Globus pallidus (tissue), 1 donor: ENCODE measurements at places on chromosomes 5 and 9.

GRCh38 chr9:92619601-92620300 is 50.2 kb downstream of the IPPK start:
- DNase-seq = no peak

DNA sequence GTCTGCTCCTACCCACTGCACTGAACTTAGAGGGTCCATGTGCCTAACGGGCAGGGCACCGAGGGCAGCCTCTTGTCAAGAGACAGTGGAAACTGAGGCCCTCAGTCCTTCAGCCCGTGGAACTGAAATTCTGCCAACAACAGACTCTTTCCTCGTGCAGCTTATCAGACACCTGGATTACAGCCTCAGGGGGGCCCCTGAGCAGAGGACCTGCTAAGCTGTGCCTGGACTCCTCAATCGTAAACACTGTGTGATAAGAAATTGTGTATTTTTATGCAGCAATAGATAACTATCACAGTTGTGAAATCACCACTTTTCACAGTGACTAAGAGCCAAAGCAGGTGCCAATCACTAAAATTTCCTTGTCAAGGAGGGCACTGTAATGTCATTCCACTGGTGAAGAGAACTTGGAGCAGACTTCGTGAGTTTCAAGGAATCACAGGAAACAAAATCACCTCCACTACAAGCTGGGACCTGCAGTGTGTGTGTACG is 33.4 kb upstream of the CTSV start:
- no peak for DNase-seq

GRCh38 chr5:142952229-142952628 is 182.1 kb downstream of the ARHGAP26 start:
- no peak for DNase-seq

DNA sequence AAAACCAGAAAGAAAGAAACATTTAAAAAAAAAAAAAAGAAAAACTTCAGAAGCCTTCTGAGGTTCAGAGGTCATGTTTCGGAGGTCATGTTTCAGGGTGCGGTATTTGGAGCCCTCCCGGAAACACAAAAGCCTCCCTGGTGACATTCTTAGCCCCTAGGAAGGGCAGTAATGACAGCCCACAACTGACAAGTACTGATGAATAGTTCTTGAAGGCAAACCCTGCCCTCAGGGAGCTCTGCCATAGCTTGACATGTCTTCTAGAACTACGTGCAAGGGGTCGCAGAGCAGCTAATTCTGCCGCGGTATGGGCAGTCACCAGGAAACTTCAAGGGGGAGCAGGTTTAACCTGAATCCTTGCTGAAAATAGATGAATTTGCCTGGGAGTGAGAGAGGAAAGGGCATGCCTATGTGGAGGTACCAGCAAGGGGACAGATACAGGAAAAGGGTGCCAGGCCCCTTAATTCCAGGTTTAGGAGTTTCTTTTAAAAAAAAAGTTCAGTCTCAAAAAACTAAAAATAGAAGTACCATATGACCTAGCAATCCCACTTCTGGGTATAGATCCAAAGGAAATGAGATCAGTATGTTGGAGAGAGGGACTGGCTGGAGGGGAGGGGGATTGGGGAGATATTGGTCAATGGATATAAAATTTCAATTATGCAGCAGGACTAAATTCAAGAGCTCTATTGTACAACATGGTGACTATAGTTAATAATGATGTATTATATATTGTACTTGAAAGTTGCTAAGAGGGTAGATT is 98.4 kb downstream of the C9orf152 start:
- no peak for DNase-seq

- no peak for DNase-seq
Observed at GRCh38 chr5:766666-767431, 17.7 kb downstream of the ZDHHC11B start.

GRCh38 chr5:160054831-160055230 is 45.9 kb downstream of the TTC1 start:
- no peak for DNase-seq
